ENCODE measurements at places on chromosomes 2 and 18. TPM values are rescaled to one million over a fixed set of nuclear protein-coding genes. Genes with fewer than 3 reads are reported as not detected.

DNA sequence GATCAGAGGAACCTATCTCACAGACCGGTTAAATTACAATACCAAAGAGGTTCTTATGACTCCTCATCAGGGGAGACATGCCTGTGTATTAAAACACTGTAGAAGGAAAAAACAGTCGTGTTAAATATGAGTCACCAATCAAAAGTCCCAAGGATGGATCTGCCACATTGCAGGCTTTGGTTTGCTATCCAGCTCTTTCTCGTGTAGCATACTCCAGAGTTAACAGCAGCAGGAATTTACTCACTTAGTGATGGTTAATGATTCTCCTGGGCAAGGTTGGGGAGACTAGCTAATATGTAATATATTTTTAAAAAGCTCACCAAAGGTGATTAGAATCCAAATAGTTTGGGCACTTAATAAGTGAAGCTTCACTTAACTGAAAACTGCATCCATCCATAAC lies 109.7 kb downstream of the MBD5 start:
- DNase-seq = peak; percentile 14

DNA sequence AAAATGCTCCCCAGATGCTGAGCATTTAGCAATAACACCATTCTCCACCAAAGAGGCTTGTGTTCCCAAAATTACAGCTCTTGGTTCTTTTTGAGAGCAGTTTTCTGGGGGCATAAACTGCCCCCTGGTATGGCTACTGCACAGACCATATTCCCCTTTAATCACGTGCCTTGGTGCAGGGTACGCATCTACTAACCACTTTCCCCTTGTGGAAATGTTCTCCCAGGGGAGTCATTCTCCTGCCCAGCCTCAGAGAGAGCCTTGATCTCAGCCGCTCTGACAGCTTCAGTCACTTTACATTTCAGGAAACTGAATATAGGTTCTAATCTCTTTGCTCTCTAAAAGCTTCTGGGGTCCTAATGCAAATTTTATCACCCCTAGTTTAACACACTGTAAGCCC lies 44.7 kb upstream of the EML6 start:
- DNase-seq = no peak

DNA sequence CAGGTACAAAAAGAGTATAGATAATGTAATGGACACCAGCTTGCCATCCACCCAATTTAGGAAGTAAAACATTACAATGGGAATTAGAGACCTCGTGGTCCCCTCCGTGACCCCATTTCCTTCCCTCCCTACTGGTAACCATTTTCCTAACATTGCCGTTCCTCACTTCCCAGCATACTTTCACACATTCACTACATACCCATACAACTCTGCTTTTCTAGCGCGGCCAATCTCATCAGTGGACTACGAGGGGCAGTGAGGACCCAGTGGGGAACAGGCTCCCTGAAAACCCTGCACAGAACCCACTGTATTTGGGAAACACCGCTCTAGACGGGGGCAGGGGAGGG lies 1.1 kb downstream of the ENOSF1 start:
- DNase-seq = peak; percentile 15

DNA sequence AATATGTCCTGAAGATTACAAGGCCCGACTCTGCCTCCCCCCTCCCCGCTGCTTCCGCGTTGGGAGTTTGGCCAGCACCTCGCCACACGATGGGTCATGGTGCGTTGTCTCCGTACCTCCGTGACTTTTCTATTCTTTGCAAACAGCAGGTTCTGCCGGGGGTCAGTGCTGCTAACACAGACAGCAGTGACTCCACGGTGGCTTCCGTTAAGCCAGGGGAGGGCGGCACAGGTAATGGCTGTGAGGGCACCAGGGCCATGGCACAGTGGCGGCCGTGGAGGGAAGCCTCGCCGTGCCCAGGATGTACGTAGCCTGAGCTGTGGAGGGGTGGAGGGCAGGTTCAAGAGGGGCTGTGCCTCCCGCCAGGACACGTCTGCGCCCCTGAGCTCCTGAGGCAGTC lies 115.5 kb downstream of the NFATC1 start:
- DNase-seq = no peak

DNA sequence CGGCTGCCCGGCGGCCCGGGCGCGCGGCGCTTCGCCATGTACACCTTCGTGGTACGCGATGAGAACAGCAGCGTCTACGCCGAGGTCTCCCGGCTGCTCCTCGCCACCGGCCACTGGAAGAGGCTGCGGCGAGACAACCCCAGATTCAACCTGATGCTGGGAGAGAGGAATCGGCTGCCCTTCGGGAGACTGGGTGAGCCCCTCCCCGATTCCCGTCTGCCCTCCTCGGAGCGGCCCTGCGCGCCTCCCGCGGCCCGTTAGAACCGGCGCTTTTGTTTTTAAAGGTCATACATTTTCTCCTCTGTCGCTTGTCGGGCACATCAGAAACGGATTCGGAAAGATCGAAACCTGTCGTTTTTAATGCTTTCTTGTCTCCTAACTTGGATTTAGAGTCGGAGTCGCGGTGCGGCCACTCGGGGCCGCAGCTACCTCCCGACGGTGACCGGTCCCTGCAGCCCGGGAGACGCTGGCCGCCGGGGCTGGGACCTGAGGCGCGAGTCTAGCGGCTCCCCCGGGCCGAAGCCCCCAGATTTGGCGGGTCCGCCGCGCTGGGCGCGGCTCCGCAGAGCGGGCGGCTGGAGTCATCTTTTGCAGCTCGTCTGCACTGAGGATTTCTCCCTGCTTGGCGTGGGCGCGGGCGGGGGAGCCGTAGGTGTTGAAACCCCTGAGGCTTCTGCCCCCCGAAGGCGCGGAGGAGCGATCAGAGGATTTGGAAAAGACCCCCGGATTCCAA lies 519 bp downstream of the TTL start:
- peak; percentile 11 for DNase-seq

FABP1 gene
- 33.2 TPM for polyA plus RNA-seq

DNA sequence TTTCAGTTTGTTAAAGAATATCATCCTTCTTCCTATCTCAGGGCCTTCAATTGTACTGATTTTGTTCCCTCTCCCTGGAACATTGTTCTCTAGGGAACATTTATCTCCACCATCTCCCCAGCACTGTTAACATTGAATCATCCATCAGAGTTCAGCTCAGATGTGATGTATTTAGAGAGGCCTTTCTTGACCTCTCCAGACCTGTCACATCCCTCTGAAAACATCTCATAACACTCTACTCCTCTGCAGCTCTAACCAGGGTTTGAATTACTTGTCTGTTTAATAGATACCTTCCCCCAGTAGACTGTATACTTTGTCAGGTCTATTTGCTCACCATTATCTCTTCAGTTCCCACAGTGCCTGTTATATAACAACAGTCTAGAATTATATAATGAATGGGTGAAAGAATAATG lies 98.6 kb downstream of the GALNT1 start:
- no peak for DNase-seq

DNA sequence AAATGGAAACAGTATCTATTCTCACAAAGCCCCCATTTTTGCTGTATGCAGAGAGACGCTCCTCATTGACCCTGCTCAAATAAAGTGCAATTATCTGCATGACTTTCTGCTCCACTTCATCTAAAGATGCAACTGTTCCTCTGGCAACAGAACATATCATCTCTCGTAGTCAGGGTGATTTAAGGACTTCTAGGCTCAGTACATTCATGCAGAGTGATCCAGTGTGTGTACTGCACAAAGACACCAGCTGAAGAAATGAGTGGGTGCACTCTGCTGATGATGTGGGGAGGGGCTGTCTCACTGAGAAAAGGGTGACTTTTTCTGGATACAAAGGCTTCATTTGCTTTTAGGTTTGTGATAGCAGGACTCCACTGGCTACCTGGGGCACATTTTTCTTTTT lies 355.2 kb downstream of the GALNT13 start:
- no peak for DNase-seq

DNA sequence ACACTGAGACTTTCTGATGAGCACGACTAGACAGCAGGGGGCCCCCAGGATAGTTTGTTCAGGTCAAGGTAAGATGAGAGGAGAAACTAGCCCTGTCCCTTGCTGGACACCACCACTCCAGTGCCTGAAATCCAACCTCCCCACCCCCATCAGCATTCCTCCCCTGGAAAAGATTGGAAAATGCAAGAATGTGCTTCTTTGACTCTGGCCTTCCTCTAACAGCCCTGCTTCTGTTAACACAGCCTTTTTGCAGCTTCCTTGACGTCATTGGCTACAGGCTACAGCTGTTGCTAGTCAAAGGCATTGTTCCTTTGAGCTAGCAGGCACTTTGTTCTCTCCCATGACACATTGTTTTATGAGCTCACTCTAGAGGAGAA lies 20.1 kb upstream of the LTBP1 start:
- peak; percentile 53 for DNase-seq

SLC14A1 gene
- polyA plus RNA-seq = 1.5 TPM

GRCh38 chr18:31773774-31774476 lies 13.2 kb upstream of the SLC25A52 start:
- no peak for DNase-seq

DNA sequence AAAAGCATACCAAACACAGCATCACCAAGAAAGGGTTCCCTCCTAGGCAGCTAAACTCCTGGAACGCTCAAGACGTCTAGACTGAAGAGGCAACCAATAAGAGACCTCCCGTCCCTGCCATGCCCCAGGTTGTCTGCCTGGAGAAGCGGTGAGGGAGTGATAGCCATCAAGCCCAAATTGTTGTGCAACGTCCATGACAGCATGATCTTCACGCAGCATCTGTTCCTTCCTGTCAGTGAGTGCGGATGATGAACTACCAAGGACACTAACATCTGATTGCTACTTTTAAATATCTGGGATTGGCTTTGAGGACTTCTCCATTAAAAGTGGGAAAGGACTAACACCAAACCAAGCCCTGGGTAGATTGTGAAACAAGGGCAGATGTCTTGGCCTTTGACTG lies 149.7 kb downstream of the TXNL1 start:
- DNase-seq = no peak

DNA sequence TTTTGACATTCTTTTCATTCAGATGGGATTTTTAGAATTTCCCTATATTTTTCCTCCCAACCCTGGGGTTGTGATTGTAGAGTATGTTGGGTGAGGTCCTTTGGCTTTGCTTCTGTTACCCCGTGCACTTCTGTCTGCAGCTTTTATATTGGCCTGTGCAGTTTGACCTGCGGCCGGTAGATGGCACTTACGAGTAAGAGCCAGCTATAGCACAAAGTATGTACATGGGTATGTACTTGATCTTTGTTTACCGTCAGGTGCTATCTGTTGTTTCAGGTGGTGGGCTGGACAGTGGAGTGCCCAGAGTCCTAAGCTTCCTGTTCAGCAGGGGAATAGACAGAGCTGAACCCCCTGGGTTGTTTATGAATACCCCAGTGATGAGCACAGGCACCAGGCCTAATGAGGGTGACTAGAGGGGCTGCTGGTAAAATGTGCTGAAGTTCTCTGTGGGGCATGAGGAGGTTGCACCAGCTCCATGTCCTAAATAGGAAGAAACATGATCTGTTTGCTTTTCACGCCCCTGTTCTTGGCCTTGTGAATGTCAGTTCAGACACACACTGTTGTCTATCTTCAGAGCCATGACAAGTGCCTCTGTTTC lies 58.9 kb upstream of the THUMPD2 start:
- no peak for DNase-seq

- peak; percentile 21 for DNase-seq
Observed at GRCh38 chr18:59605633-59606192, 91.5 kb downstream of the CCBE1 start.
